ENCODE measurements at places on chromosomes 3 and 15.
A peak's percentile ranks its signal among the peaks of the same experiment; 100 is the strongest.

GRCh38 chr15:77430652-77431051 lies 10.0 kb downstream of the HMG20A start:
- no peak for DNase-seq

DNA sequence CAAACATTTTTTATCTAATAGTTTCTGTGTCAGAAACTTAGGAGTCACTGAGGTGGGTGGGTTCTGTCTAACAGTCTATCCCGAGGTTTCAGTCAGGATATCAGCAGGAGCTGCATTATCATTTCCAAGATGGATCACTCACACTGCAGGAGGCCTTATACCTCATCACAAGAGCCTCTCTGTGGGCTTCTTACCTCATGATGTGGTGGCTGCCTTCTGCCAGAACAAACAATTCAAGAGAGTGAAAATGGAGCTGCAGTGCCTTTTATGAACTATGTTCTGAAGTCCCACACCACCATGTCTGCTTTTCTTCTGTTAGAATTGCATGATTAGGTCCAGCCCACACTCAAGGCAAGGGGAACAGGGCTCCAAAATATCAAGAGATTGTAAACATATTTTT lies 27.9 kb downstream of the RFX7 start:
- no peak for DNase-seq

GRCh38 chr3:30638685-30639412 lies 32.4 kb downstream of the TGFBR2 start:
- no peak for DNase-seq

- no peak for DNase-seq
Measured at GRCh38 chr3:53384465-53385423, 37.4 kb upstream of the DCP1A start.

- no peak for DNase-seq
Measured at GRCh38 chr15:71937650-71938311, 127.4 kb downstream of the NR2E3 start.

DNA sequence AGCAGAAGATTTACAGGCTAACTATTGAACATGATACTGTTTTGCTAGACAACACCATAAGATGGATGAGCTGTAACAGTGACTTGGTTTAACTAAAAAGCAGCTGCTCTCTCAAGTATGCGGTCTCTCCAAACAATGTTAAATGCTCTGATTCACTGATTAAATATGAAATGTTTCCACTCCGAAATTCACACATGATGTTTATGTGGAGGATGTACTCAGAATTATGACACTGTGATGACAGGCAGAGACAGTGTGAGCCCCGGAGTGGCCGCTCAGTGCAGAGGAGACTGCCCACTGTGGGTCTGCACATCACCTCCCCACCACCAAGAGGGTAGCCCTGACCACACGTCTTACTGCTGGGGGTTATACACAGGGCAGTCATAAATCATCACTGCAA lies 83.9 kb upstream of the MEX3B start:
- peak; percentile 71 for DNase-seq

All from ACHN (cell line).